Pancreas (tissue), 10 donors: ENCODE measurements at places on chromosomes 12 and 14. TPM values are rescaled to one million over a fixed set of nuclear protein-coding genes. Genes with fewer than 3 reads are reported as not detected.

- H3K36me3 ChIP-seq: no peaks in the 10 kb centered on the region
- DNase-seq: no peak
- H3K4me3 ChIP-seq: no peak overlapping the region
- no peaks in the 10 kb centered on the region for H3K4me1 ChIP-seq
- no peak overlapping the region for H3K27ac ChIP-seq
- no peaks in the 10 kb centered on the region for H3K27me3 ChIP-seq
Measured at GRCh38 chr12:78916845-78917480, 52.4 kb downstream of the SYT1 start.

DNA sequence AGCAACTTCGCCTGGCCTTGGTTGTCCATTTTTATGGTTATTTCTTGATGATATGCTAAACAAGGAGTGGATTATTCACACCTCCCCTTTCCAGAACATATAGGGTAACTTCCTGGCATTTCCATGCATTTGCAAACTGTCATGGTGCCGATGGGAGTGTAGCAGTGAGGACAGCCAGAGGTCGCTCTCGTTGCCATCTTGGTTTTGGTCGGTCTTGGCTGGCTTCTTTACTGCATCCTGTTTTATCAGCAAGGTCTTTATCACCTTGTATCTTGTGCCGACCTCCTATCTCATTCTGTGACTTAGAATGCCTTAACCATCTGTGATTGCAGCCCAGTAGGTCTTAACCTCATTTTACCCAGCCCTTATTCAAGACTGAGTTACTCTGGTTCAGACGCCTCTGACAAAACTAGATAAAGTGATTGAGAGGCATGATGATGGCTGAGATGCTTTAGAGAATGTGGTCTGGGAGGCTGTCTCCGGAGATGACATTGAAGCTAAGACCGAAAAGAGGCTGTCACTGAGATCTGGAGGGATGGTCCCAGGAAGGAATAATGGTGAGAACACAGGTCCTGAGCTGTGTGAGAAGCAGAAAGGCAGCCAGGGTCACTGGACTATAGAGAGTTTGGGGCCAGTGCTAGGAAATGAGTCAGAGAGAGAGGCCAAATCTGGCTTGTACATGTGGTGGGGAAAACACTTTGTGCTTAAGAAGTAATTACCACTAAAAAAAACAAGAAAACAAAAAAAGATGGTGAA, 2.9 kb downstream of the GLT1D1 start:
- peaks cover 13% of the 10 kb centered on the region for H3K27me3 ChIP-seq
- DNase-seq: no peak
- no peaks in the 10 kb centered on the region for H3K36me3 ChIP-seq
- H3K4me3 ChIP-seq: no peak overlapping the region
- H3K4me1 ChIP-seq: no peaks in the 10 kb centered on the region
- no peak overlapping the region for H3K27ac ChIP-seq

DNA sequence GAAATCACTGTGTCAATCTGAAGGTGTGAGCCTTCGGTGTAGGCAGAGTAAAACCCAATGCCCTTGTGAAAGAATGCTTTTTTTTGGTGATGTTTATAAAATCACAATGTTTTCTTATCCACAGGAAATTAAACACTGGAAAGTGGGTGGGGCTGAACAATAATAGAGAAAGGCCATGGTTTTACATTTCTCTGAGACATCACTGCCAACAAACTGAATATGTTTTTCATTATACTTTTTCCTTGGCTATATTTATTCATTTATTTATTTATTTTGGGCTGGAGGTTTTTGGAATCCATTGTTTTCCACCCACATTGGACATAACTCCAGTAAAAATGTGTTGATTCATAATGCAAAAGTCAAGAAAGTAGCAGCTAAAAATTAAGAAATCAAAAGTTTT, 16.9 kb downstream of the LRRK2 start:
- no peaks in the 10 kb centered on the region for H3K36me3 ChIP-seq
- H3K27me3 ChIP-seq: no peaks in the 10 kb centered on the region
- H3K27ac ChIP-seq: no peak overlapping the region
- no peaks in the 10 kb centered on the region for H3K4me1 ChIP-seq
- DNase-seq: no peak

- peak overlapping the region; percentile 22 for H3K27ac ChIP-seq
- H3K4me1 ChIP-seq: peaks cover 22% of the 10 kb centered on the region
- no peak for DNase-seq
- no peak overlapping the region for H3K4me3 ChIP-seq
- no peaks in the 10 kb centered on the region for H3K27me3 ChIP-seq
- no peaks in the 10 kb centered on the region for H3K36me3 ChIP-seq
Measured at GRCh38 chr12:6226679-6227051, 26.5 kb downstream of the CD9 start.

DNA sequence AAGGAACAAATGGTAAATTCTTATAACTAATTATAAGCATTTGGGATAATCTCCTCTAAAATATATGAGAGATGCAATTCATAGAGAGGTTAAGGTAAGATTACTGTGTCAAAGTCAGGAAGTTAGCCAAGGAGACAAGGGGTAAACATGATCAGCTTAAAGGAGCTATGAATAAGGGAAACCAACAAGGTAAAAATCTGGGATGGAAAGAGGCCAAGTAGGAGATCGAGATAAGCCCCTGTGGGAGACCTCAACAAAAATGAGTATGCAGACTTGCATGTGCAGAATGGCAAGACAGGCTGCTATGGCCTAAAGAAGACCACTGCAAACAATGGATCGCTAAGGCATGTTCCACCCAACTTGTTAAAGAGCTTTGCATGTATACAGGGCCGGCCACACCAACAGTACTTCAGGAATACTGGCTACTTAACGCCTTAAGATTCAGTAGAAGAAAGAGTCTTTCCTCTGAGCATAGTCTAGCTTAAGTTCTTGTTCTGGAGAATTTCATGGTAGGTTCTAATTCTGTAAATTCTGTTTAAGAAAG, 738.6 kb downstream of the GALC start:
- H3K4me1 ChIP-seq: no peaks in the 10 kb centered on the region
- H3K27ac ChIP-seq: no peak overlapping the region
- no peaks in the 10 kb centered on the region for H3K36me3 ChIP-seq
- no peaks in the 10 kb centered on the region for H3K27me3 ChIP-seq

DNA sequence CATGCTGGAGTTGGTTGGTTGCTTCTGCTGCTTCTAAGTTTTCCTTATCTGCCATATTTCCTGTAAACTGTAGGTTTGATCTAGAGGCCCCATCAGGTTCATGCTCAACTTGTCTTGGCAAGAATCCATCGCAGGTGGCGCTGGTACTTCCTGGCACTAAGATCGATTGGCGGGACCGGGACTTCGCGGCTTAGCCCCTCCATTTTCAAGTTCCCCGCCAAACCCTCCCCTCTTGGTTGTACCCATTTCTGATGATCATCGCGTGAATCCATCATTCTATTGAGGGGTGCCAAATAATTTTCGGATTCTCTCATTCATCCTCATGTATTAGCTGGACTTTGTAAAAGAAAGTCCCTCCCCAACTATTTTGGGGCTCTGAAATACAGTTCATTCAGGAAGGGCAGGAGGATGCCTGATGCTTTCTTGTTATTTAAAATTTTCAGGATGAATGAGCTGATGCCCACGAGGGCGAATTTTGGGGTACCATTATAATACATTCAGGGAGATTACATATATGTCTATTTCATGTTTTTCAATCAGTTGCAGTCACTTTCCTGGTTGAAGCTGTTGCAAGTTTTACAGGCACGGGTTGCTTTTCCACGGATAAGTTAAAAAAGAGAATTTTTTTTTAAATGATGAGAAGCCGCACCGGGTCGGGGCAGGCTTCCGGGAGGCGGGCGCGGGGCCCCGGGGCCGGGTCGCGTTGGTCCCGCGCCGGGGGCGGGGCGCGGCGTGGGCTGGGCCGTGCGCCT, 395 bp upstream of the BRI3BP start:
- H3K36me3 ChIP-seq: no peaks in the 10 kb centered on the region
- H3K27ac ChIP-seq: no peak overlapping the region
- peak; percentile 81 for DNase-seq
- H3K27me3 ChIP-seq: no peaks in the 10 kb centered on the region

DNA sequence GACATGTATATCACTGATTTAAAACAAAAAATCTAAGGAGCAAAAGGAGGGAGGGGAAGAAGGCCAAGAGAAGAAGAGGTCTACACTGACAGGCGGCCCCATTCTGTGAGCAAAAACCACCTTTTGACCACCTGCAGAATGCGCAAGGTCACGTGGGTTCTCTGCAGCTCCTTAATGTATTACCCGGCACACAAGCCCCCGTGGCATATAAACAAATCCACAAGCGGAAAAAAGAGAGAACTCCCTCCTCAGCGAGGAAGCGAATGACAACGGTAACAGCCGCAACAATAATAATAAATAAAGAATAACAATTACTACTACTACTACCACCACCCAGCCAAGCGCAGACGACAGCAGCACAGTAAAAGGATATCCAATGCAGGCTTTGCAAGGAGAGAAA, 1.3 kb downstream of the KSR2 start:
- no peak overlapping the region for H3K27ac ChIP-seq
- no peak for DNase-seq
- H3K27me3 ChIP-seq: no peaks in the 10 kb centered on the region
- no peaks in the 10 kb centered on the region for H3K4me1 ChIP-seq

- no peak overlapping the region for H3K27ac ChIP-seq
- no peak overlapping the region for H3K4me3 ChIP-seq
- no peaks in the 10 kb centered on the region for H3K27me3 ChIP-seq
- no peaks in the 10 kb centered on the region for H3K36me3 ChIP-seq
- DNase-seq: no peak
- peaks cover 3% of the 10 kb centered on the region for H3K4me1 ChIP-seq
Measured at GRCh38 chr14:20956376-20956976, 1.2 kb downstream of the RNASE2 start.

- no peak overlapping the region for H3K4me3 ChIP-seq
- DNase-seq: no peak
- H3K36me3 ChIP-seq: no peaks in the 10 kb centered on the region
Measured at GRCh38 chr14:71400871-71401321, 493.6 kb downstream of the PCNX1 start.

GRCh38 chr12:6551063-6551461, 4.8 kb downstream of the IFFO1 start:
- no peak overlapping the region for H3K27ac ChIP-seq
- no peaks in the 10 kb centered on the region for H3K4me1 ChIP-seq
- no peak overlapping the region for H3K4me3 ChIP-seq
- no peaks in the 10 kb centered on the region for H3K36me3 ChIP-seq
- no peak for DNase-seq

GRCh38 chr12:75868501-75868900, 163.1 kb downstream of the PHLDA1 start:
- H3K4me1 ChIP-seq: no peaks in the 10 kb centered on the region
- no peaks in the 10 kb centered on the region for H3K36me3 ChIP-seq
- H3K4me3 ChIP-seq: no peak overlapping the region
- no peak overlapping the region for H3K27ac ChIP-seq
- DNase-seq: no peak

DNA sequence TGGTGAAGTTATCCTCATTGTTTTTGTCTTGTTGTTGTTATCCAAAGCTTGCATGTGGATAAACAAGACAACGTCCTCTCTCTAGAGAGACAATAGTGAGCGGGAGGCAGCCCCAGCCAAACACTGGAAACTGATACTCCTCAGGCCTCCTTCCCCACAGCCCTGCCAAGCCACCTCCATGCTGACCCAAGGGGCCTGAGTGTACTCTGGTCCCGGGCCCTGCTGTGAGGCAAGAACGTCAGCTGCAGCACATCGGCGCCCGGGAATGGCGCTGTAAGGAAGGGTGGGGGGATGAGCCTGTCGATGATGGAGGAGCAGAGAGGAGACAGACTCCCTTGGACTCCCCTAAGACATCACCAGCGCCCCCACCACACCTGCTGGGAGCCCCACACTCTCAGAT, 83.6 kb downstream of the ANO2 start:
- H3K27me3 ChIP-seq: no peaks in the 10 kb centered on the region
- H3K4me3 ChIP-seq: no peak overlapping the region
- no peak for DNase-seq
- no peaks in the 10 kb centered on the region for H3K4me1 ChIP-seq

DNA sequence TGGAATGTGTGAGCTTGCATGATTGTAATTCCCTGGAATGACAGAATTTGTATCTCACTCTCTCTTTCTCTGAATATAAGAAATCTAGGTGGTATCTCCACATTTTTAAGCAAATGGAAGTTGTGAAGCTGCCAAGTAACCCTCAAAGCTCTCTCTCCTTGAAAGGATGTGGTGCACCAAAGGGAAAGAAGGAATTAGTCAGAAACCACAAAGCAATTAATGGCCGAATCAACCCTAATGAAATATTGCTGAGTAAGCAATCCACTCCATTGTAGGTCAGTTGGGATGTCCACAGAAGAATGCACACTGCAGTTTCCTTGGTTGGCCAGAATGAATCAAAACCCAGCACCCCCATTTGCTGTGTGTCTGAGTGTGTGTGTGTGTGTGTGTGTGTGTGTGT, 153.5 kb downstream of the KCNA5 start:
- no peak overlapping the region for H3K4me3 ChIP-seq
- no peak for DNase-seq
- H3K27ac ChIP-seq: no peak overlapping the region
- peaks cover 3% of the 10 kb centered on the region for H3K27me3 ChIP-seq
- H3K4me1 ChIP-seq: no peaks in the 10 kb centered on the region
- H3K36me3 ChIP-seq: no peaks in the 10 kb centered on the region

DNA sequence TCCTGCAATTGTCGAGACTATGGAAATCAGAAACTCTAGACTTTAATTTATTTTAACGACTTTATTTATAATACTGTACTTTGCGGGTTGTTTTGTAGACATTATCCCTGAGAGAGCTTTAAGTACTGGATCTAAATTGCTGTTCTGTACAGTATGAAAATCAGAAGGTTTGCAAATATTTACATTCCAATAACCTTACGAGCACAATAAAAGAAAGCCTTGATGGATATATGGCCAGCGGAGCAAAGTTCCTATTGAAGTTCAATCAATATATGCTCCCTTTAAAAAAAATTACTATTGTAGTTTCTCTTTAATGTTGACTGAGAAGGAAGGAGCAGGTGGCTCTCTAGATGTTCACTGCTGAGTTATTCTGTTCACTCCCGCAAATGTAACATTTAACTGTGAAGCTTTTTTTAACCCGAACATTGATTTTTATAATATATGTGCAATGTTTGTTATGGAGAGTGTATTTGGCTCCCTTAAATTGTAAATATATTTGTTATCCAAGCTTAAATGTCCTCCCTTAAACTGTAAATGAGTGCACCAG, 235.3 kb downstream of the PLCZ1 start:
- no peak for DNase-seq
- H3K36me3 ChIP-seq: no peaks in the 10 kb centered on the region
- H3K4me1 ChIP-seq: no peaks in the 10 kb centered on the region
- H3K27ac ChIP-seq: no peak overlapping the region

- no peaks in the 10 kb centered on the region for H3K27me3 ChIP-seq
- H3K4me1 ChIP-seq: no peaks in the 10 kb centered on the region
Measured at GRCh38 chr14:101980700-101981099, 16.3 kb downstream of the DYNC1H1 start.

LRRC43 gene
- 1.3 TPM for total RNA-seq

RIC8B gene
- total RNA-seq: 9.8 TPM

KRT85 gene
- total RNA-seq: not detected

C1R gene
- total RNA-seq: 34.0 TPM

BAZ1A gene
- total RNA-seq: 6.2 TPM

RNASE4 gene
- 18.5 TPM for total RNA-seq

TAS2R7 gene
- total RNA-seq: not detected

TMEM121 gene
- total RNA-seq: 1.8 TPM
